ENCODE measurements at places on chromosomes 11 and 22. TPM values are rescaled to one million over a fixed set of nuclear protein-coding genes. Genes with fewer than 3 reads are reported as not detected.

DNA sequence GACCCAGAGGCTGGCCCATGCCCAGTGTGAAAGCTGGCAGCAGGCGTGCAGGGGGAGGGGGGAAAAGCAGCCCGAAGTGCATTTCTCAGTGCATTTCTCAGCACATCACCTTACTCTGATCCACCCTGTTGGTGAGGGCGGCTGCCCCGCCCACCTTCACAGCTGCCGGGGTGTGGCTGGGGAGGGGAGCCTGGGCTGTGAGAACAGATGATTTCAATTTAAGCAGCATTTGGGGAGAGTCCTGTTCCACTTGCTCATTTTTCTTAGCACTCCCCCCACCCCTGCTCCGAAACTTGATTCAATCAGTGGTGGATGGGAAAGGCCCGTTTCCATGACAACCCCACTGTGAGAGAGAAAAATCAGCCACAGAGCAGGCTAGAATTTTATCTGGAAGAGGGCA is 84.8 kb downstream of the SNX19 start:
- no peaks in the 10 kb centered on the region for H3K36me3 ChIP-seq
- DNase-seq = no peak
- no peak overlapping the region for H3K4me3 ChIP-seq
- H3K27ac ChIP-seq = peak overlapping the region; percentile 1

TEAD1 gene
- total RNA-seq = 50.3 TPM

DNA sequence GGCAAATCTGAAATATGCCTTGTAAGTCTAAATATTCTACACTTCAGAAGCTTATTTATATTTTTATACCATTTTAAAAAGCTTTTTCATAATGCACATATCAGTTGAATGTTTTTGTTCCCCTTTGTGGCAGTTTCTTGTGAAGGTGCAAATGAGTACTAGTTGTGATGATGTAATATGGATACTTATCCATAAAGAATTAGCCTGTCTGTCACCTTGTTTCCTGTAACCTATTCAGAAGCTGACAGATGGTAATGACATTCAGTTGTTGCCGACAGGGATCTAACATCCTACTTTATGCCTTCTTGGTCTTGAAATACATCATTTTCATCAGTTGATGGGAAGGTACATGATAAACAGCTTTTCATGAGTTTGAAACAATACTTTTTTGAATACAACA is 2.9 kb downstream of the QSER1 start:
- H3K27ac ChIP-seq = no peak overlapping the region
- DNase-seq = no peak
- H3K4me1 ChIP-seq = peaks cover 30% of the 10 kb centered on the region
- H3K4me3 ChIP-seq = no peak overlapping the region

- H3K4me1 ChIP-seq = no peaks in the 10 kb centered on the region
- no peaks in the 10 kb centered on the region for H3K36me3 ChIP-seq
- H3K27me3 ChIP-seq = no peaks in the 10 kb centered on the region
- no peak overlapping the region for H3K4me3 ChIP-seq
Observed at GRCh38 chr11:35247428-35247827, 108.5 kb downstream of the CD44 start.

- H3K36me3 ChIP-seq = peaks cover 17% of the 10 kb centered on the region
- peaks cover 38% of the 10 kb centered on the region for H3K4me1 ChIP-seq
- H3K27ac ChIP-seq = no peak overlapping the region
Observed at GRCh38 chr11:60844045-60844869, 2.3 kb downstream of the CCDC86 start.
